CD4-positive, alpha-beta T cell treated with Interleukin-6 for 4 hours (primary cell): ENCODE measurements at places on chromosomes 11 and 22.

- no peak for DNase-seq
Measured at GRCh38 chr22:40396882-40397281, 26.5 kb downstream of the SGSM3 start.

- no peak for DNase-seq
Measured at GRCh38 chr22:27195094-27195493, 537.7 kb downstream of the MIAT start.

GRCh38 chr22:31719850-31720471 lies 30.0 kb downstream of the PRR14L start:
- no peak for DNase-seq

- no peak for DNase-seq
Measured at GRCh38 chr11:71948314-71949027, 19.6 kb downstream of the RNF121 start.

- no peak for DNase-seq
Measured at GRCh38 chr22:43441216-43441615, 29.4 kb downstream of the MPPED1 start.

DNA sequence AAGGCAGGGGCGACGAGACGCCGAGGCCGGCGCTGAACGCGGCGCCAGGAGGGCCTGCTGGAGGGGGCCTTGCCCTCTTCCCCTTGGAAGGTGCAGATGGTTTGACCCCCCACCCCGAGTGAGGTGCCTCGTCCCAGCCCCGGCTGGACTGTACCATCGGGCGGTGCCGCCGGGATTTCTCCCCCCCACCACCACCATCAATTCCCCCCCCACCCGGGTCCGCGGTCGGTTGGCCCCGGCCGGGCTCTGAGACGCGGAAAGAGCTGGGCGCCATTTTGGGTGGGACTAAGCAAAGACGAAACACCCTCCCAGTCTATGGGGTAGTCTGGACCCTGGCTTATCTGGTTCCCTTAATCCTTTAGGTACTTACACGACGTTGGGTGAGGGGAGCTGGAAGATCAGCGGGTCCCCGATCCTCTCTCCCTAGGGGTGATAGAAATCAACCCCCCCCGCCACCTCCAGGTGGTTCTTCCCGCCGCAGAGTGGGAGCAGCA lies at the start of gene PRDM10:
PRDM10 (minus strand) TSS at position 484 of the 494 bp plus-strand sequence. CDS start 41,871 bp downstream, outside the sequence.
- peak; percentile 93 for DNase-seq

DNA sequence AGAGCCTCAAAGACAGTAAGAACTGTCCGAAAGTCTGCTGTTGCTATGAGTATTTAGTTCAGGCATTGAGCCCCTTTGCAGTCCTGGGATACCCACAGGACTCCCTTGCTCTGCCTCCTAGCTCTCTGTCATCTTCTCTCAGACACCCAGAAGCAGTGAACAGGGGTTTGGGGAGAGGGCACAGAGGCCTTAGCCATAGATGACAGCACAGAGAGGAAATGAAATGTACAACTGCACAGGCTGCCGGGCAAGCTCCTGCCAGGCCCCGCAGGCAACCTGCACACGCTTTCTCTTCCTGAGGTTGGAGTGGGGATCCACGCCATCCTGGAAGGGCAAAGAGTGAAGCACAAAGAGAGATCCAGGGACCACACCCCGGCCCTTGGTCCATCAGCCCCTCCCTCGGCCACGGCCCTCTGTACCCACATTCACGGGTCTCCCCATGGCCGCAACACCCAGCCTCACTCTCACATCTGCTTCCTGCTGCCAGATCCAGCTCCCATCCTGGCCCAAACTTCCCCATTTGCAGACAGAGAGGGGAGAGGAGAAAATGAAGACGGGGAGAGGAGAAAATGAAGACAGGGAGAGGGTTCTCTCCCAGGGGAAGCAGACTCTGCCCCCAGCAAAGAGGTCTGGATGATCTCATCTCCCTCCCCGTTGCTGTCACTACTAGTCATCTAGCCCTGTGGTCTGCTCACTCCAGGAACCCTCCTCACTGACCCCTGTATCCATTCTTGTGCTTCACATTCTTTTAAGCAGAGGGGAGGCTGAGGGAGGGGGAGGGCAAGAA lies 40.7 kb downstream of the CD6 start:
- no peak for DNase-seq

- DNase-seq: peak; percentile 52
Measured at GRCh38 chr11:34356913-34357700, 703 bp downstream of the ABTB2 start.

DNA sequence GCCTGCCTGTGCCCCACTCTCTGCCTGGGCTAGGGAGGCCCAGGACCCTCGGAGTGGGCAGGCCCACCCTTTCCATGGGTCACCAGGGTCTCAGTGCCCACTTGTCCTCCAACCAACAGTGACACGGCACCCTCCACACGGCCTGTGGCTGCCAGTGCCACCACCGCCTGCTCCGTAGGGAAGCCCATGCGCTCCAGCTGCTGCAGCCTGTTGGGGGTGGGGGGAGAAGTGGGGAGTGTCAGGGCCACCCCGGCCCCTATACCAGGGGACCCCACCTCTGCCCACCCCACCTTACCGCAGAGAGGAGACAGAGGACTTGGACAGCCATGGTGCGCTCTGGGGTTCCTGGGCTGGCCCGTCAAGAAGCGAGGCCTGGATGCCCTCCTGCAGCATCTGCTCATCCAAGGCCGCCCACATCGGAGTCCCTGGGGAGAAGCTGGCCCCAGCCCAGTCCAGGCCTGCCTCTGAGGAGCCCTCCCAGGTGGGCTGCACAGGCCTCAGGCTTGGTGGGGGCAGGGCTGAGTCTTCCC lies 7.7 kb downstream of the RHBDD3 start:
- DNase-seq: no peak

DNA sequence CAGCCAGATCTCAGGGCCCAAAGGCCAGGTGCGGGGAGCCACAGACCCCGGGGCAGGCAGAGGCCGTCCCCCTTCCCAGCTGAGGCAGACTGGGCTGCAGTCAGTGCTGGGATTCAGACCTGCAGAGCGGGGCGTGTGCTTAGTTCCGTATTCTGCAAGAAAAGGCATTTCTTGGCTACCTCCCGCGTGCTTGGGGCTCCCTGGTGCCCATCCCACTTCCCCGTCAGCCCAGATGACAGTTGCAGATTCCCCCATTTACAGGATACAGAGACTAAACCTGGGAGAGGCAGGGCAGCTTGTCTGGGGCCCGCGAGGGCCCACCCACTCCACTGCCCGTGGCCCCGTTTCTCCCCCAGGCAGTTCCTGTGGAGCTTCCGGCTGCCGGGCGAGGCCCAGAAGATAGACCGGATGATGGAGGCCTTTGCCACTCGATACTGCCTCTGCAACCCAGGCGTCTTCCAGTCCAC lies 18.3 kb downstream of the CYTH4 start:
- DNase-seq: peak; percentile 69

GRCh38 chr11:72871119-72871518 lies 56.9 kb downstream of the ATG16L2 start:
- DNase-seq: no peak

DNA sequence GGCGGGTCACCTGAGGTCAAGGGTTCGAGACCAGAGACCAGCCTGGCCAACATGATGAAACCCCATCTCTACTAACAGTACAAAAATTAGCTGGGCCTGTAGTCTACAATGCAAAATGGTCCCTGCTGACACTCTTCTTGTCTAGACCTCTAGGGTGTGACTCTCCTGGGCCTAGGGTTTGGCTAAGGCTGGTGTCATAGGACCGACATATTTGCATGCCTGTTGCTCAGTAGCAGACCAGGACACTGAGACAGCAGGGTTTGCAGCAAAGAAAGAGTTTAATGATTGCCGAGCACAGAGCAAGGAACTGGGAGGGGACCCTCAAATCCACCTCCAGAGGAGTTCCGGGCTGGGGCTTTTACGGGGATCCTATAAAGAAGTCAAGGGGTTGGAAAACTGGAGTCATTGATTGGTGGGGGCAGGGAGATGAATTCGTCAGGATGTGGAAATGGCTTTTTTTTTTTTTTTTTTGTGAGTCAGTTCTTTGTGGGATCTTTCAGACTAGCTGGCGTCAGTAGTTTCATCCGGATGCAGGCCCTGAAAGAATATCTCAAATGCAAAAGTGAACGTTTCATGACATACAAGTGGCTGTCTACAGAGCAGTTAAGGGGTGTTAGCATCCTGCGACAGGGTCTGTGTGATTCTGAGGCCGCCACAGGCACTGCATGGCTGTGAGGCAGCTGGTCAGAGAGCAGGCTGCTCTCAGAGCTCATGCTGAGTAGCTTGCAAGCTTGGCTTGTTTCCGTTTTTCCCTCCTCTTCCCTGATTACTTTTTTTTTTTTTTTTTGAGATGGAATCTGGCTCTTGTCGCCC lies 27.2 kb upstream of the A4GALT start:
- no peak for DNase-seq

DNA sequence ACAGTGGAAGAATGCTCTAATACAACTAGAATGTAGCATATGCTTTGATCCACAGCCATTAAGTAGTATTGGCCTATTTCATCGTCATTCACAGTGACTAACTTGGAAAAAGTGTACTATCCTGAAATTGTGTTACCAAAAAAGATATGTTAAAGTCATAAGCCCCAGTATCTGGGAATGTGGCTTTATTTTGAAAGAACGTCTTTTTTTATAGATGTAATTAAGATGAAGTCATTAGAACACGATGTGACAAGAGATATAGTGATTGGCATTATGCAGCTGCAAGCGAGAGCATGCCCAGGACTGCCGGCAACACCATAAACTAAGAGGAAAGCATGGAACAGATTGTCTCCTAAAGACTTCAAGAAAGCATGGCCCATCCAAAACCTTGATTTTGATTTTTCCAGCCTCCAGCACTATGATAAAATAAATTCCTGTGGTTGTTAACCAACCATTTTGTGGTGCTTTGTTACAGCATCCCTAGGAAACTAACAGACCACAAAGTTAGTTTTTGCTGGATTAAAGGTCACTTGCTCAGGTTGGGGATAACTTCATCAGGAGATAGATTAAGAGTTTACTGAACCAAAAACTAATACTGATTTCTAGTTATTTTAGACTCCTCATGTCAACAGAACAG lies 870.6 kb upstream of the LRRC4C start:
- no peak for DNase-seq

DNA sequence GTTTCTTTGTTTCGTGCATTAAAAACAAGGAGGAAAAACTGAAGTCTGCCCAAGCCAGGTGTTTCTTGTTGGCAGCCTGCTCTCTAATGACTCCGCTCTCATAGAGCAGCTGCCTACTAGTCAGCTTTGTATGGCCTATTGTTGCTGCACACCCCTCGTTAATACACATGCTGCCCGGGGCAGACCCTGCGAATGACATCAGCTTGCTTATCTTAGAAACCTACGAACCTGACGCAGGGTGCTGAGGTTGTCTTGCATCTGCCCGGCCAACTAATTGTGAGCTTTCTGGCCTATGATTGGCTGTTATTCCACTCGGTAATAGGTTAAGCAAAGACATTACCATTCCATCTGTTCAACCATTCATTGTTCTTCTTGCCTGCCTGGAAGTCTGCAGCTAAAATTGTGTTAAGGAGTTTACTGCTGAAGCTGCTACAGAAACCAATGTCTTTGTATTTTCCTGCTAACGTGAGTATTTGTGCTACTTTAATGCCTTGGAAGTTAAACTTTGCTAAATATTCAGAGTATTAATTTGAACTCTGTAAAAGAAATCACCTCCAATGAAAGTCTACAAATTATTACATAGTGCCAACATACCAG lies 37.5 kb downstream of the ZC3H12C start:
- no peak for DNase-seq

DNA sequence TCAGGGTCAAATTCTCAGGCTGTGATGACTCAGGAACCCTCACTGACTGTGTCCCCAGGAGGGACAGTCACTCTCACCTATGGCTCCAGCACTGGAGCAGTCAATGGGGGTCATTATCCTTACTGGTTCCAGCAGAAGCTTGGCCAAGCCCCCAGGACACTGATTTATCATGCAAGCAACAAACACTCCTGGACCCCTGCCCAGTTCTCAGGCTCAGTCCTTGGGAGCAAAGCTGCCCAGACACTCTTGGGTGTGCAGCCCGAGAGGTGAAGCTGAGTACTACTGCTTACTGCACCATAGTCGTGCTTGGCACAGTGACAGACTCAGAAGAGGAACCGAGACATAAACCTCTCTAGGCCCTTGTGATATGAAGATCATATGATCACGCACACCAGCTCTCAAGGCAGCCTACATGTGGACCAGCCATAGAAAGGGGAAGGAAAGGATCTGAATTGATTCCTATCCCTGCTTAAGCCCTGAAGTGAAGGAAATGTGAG lies 58.2 kb downstream of the ZNF280B start:
- no peak for DNase-seq

DNA sequence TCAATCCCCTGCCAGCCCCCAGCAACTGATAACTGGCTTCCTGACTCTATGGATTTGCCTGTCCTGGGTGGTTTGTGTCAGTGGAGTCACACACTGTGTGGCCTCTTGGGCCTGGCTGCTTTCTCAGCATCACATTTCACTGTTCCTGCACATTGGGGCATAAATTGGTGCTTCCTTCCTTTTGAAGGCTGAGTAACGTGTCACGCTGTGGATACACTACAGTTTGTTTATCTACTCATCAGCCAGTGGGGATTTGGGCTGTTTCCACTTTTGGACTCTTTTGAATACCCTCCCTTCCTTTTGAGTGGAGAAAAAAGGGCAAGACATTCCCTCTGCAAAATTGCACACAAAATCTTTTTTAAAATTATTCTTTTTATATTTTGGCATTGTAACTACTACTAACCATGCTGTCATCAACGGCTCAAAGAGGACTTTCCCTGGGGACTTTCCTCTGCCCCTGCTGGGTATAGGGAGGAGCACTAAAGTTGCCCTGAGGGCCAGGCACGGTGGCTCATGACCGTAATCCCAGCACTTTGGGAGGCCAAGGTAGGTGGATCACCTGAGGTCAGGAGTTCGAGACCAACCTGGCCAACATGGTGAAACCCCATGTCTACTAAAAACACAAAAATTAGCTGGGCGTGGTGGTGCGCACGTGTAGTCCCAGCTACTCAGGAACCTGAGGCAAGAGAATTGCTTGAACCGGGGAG lies 7.8 kb upstream of the CELSR1 start:
- DNase-seq: no peak

GRCh38 chr11:82321206-82321605 lies 412.5 kb downstream of the FAM181B start:
- DNase-seq: no peak

GRCh38 chr11:1773131-1773993 lies 9.6 kb upstream of the CTSD start:
- no peak for DNase-seq

DNA sequence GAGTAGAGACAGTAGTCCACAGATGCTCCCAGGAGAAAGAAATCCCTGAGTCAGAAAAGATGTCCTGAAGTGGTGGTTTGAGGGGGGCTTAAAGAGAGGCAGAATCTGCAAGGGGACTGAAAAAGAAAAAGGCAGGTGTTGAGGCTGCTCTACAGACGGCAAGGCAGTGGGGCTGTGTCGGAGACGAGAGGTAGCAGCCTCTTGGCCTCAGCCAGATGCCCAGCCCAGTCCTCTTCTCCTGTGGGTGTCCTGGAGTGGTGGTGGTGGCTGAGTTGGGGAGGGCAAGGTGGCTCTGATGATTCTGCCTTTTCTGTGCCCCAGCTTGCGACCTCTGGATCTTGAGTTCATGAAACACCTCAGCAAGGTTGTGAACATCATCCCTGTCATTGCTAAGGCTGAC lies 9.3 kb upstream of the WBP2NL start:
- DNase-seq: no peak
